ENCODE measurements at places on chromosomes 6 and 20.

DNA sequence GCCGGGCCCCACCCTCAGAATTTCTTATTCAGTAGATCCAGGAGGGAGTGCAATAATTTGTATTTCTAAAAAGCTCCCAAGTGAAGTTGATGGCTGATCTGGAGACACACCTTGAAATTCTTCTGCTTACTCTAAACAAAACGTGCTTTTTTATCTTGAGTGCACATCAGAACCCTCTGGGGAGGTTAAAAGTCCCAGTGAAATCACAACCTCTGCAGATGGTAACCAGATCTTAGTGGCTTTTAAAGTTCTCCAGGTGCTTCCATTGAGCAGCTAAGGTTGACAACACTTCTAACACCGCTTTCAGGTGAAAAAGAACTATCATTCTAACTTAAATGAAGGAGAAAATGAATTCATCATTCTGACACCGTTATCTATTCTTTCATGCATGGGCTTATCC, 45.6 kb upstream of the ESR1 start:
- no peak for DNase-seq

- no peak for DNase-seq
Observed at GRCh38 chr6:108118359-108118724, 43.8 kb upstream of the OSTM1 start.

DNA sequence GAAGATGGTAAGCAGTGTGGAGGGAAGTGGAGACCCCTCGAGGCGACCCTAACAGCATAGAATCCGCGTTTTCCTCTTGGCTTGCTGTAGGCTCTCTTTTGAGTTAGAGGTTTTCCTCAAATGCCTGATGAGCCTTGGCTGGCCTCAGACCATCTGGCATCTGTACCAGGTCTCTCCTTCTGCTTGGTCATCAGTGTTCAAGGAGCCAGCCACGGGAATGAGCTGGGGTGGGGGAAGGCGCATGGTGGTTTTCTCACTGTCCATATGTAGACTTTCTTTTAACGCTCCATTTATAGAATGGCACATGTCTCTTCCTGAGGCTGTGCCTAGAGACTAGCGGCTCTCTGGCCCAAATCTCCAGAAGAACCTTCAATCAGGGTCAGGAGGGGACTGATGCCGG, 8.1 kb upstream of the GUCA1A start:
- peak; percentile 54 for DNase-seq

GRCh38 chr6:136060052-136060451, 190.1 kb downstream of the MTFR2 start:
- no peak for DNase-seq

- no peak for DNase-seq
Observed at GRCh38 chr6:92292067-92292466, 1127.3 kb downstream of the EPHA7 start.

DNA sequence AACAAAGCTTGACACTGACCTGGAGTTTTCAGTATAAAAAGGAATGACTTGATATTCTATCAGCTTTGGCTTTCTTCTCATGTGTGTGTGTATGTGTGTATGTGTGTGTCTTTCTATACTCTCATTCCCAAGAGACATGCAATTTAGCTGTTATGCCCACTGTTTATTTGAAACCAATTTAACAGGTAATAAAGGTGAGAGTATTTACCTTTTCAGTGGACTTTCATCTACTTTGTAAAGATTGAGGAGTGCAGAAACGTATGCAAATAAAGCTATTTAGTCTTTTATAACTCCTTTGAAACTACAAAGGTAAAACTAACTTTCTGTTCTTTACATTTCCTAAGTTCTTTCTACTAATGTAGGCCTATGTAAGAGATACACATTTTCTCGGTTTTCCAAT, 103.5 kb upstream of the HS3ST5 start:
- no peak for DNase-seq

DNA sequence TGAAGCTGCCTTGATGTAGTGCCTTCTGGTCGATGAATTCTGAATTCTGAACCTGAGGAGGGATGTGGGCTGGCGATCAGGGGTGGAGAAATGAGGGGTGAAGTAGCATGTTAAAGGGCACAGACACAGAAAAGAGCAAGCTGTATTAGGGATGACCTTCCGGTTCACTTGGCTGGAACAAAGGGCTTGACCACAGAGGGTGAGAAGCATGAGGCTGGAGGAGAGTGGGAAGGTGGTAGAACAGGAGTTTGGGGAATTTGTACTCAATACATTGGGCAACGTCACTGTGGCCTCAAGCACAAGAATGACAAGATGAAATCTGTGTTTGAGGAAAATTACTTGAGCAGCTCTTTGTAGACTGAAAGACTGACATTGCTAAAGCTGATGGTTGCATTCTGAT, 155.8 kb downstream of the SOBP start:
- DNase-seq, result no peak

GRCh38 chr20:7629880-7630279, 310.4 kb downstream of the HAO1 start:
- DNase-seq, result peak; percentile 15

DNA sequence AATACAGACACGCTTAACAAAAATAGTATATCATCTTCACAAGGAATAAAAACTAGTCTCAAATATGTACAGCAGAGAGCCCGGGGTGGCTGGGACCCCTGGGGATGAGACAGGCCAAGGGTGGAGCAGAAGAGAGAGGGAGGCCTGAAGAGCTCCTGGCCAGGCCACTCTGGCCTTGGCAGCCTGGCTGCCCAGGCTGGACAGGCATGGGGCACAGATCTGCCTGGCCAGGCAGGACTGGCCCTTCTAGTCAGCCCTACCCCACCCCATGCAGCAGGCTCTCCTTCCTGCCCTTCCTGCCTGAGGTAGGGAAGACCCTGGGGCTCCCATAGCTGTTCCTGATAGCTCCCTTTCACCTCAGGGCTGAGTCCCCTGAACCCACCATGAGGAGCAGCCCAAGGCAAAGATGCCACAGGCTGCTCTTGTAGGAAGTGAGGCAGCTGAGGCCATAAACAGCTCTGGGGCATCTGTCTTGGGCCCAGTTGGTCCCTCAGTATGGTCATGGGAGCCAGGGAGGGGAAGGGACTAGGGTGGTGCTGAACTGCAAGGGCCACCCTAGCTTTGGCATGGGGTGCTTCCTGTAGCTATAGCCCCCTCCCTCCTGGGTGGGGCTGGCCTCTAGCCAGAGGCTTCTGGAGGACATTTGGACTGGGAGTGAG, 27.1 kb downstream of the COX4I2 start:
- DNase-seq, result no peak

- DNase-seq, result no peak
Observed at GRCh38 chr6:3456898-3457709, at the start of gene SLC22A23. TSS of gene SLC22A23 (minus strand) at chr6:3457050. CDS start at chr6:3456559, 491 bp downstream.

DNA sequence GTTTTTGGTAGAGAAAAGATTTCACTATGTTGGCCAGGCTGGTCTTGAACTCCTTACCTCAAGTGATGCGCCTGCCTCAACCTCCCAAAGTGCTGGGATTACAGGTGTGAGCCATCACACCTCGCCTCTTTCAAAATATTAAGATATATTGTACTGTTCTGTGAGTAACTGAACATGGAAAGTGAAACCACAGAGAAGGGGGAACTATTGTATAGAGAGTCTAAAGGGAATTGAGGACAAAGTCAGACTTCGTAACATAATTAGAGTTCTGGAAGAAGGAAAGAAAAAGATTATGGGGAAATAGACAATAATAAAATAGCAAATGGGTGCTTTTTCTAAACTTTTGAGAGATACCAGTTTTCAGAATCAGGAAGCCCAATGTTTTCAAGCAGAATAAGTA, 17.4 kb upstream of the AKAP7 start:
- DNase-seq, result no peak

Data from fibroblast of mammary gland (primary cell).